AG10803 (cell line): ENCODE measurements at places on chromosomes 6 and 20.
A peak's percentile ranks its signal among the peaks of the same experiment; 100 is the strongest.

- peak; percentile 65 for DNase-seq
These were observed 868 bp downstream of the SRSF3 start for GRCh38 chr6:36594816-36595643.

GRCh38 chr6:134240665-134241431 is 77.1 kb downstream of the SGK1 start:
- no peak for DNase-seq

GRCh38 chr6:28907394-28907793 is 16.4 kb downstream of the TRIM27 start:
- DNase-seq: peak; percentile 68

- peak; percentile 59 for DNase-seq
These were observed 264.3 kb upstream of the PLN start for GRCh38 chr6:118283766-118284165.

DNA sequence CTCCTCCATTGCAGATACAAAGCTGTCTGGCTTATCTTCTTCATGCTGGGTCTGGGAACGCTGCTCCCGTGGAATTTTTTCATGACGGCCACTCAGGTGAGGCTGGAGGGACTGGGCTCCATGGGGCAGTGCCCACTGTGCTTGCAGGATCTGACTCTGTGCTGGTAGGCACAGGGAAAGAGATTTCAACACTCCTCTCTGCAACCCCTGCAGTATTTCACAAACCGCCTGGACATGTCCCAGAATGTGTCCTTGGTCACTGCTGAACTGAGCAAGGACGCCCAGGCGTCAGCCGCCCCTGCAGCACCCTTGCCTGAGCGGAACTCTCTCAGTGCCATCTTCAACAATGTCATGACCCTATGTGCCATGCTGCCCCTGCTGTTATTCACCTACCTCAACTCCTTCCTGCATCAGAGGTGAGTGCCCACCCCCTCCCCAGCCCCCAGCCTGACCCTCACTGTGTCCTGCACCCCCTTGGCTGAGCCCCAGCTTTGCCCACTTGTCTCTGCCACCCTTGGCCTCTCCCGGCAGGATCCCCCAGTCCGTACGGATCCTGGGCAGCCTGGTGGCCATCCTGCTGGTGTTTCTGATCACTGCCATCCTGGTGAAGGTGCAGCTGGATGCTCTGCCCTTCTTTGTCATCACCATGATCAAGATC is 6.1 kb downstream of the SLC29A1 start:
- DNase-seq: no peak

DNA sequence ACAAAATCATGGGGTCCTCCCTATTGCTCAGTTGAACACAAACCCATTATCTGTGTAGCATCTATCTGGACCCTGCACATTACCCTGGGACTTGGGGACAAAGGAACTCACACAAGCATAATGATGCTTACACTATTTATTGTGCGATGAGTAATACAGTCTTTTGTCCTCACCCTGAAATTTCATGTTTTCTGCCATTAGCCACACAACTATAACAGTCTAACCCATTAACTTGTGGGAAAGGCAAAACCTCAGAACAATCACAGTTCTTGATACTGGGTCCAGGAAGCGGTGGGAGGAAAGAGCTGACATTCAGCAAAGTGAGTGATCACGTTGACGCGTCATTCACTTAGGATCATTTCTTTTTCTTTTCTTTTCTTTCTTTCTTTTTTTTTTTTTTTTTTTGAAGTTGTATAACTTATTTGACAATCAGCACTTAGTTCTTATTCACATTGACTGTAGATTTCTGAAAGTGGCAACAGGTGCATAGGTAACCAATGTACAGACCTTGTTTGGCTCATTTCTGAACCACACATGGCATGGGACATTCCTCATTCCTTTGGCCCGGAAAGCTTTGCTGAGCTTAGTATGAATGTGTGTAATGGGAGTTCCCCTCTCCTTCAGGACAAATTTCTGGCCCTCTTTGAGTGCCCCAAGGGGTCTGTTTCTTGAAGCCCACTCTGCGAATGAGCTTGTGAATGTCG is 94.8 kb upstream of the CNKSR3 start:
- no peak for DNase-seq

- peak; percentile 83 for DNase-seq
These were observed 251.9 kb downstream of the UST start for GRCh38 chr6:148998704-148999103.

GRCh38 chr6:9252799-9253198 is 817.5 kb upstream of the SLC35B3 start:
- DNase-seq: no peak

GRCh38 chr6:47250302-47250701 is 59.4 kb downstream of the TNFRSF21 start:
- no peak for DNase-seq

GRCh38 chr6:147226163-147226724 is 22.0 kb downstream of the STXBP5 start:
- no peak for DNase-seq

DNA sequence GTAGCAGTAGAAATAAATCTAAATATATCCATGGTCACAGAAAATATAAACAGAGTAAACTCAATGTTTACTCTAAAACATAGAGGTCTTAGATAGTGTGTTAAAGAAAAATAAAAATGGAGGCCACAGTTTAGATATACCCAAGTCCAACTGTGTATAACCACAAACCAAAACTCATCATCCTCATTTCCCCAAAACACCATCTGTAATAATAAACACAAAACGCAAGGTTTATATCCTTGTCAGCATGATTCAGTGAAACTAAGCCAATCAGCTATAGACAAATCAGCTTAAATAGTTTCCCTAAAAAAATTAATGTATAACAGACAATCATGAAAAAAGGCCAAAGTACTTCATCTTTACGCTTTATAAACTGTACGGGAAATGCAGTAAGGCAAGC is 2.7 kb upstream of the HACE1 start:
- DNase-seq: no peak

DNA sequence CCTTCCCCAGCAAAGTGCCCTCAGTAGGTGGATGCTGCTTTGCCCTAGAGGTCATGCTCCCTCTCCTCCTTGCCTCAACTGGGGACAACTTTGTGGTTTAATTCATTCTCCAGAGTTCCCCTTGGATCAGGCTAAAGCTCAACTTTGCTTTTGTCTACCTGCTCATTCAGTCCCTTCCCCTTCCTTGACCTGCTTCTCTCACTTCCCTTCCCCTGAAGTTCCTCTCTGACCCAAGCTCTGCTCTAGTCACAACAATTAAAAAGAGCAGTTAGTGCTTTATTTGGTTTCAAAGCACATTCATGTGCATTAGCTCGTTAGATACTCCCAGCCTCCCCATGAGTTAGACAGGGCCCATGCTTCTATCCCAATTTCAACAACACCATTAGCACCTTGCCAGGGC is 71.3 kb downstream of the DZANK1 start:
- no peak for DNase-seq

DNA sequence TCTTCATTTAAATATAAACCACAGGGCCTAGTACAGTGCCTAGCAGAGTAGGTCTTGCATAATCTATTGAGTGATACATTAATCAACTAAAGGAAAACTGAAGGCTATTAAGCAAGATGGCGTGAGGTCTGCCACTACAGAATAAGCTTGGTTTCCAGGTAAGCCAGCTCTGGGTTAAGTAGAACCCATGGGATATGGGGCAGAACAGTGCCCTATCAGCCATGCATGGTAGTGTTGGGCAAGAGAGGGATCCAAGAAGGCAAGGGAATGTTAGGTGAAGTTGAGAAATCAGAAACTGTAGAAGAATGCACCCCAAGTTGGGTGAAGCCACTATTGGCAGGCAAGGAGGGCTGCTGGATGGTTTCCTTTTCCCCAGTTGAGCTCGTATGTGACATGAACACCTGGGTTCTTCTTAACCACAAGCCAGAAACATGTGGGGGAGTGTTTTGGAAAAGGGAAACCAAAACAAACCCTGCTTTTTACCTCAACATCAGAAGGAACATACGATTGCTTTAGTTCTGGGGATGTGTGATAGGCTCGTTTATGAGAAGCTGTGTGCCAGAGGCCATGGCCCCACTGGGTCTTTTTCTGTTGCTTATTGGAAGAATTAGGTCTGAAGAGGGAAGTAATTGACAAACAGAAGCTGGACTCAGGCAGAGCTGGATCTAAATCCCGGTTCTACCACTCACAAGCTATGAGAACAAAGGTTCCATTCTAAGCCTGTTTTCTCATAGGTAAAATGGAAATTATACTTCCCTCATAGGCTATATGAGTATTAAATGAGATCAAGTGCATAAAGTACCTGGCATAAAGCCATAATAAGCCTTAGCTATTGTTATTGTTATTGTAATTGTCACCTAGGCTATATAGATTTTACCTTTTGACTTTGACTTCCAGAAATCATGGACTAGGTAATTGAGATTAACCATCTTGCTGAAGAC is 33.5 kb downstream of the NEDD9 start:
- DNase-seq: peak; percentile 63

GRCh38 chr20:35329435-35330139 is 37.4 kb upstream of the FAM83C start:
- peak; percentile 39 for DNase-seq

DNA sequence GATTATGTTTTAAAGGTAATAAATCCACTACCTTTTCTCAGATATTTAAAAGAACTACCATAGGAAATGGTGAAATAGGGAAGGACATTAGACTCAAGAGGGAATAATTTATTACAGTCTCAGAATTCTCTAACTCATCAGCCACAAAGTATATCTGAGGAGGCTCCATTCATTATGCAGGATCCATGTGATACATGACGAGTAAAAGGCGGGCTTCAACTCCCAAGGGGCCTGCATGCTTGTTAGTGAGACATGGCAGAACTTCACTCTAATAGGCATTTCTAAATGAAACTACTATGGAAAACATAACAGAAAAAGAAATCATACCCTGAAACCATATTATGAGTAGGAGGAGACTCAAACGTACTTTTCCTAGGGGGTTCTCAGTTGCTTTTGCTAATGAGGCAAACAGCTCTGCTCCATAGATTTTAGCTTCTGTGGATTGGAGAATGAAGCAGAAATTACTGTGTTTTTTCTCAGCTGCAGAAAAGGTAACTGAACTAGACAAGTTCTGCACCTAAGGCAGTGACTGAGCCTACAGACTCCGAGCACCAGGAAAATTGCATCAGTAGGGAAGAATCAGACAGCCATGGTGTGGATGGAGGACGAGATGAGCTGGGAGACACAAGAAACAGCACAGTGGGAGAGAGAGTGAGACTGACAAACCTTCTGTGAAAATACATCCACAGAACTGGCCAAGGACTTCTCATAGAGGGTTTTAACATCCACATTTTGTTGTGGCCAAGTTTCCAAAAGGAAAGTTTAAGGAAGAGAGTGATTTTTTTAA is 254.6 kb upstream of the PRDM1 start:
- no peak for DNase-seq

DNA sequence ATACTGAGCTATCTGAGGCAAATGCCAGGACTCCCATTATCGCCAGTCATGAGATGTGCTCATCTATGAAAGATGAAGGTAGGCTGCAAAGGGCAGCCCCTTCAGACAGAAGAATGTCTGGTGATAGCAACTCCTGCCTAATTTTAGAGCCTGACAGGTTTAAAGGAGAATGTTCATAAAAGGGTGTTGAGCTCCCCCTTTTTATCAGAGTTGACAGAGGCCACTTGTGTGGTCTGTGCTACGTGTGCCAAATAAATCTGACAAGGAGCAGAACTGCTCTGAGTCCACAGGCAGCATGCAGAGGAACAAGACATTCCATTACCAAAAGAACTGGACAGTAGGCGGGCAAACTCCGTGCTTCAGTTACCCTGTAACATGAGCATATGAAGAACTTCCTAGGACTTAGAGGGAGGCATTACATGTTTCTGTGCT is 101.8 kb downstream of the PREP start:
- DNase-seq: peak; percentile 34

GRCh38 chr6:13065581-13065980 is 262.8 kb downstream of the TBC1D7 start:
- DNase-seq: peak; percentile 66

- DNase-seq: no peak
These were observed 67.8 kb upstream of the CITED2 start for GRCh38 chr6:139442188-139442671.

DNA sequence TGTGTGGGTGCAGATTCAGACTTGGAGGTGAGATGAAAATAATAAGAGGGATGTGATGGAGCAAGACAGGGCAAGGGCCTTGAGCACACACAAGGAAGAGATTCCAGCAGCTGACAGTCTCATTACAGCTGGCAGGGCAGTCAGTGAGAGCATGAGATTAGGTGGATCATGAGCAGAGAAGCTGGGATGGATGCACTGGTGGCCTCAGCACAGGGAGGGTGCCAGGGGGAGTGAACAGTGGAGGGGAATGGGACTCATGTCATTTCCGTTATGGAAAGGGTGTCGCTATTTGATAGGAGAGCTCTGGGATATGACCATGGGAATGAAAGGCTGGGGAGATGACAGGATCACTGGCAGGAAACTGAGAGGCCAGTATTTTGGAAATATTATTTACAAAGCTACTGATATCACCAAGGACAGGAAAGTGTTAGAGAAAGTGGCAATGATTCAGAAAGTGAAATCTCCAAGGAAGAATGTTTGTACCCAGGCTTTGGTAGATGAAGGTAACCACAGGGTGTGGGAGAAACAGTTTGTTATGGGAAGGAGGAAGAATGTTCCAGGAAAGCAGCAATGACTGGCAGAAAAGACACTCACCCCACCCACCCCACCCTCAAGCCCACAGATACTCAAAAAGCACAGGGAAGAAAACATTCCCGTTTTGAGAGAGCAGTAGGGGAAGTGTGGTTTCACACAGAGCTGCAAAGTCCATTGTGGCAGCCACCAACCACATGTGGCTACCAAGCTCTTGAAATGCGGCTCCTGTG is 214.7 kb upstream of the PROKR2 start:
- DNase-seq: peak; percentile 72

DNA sequence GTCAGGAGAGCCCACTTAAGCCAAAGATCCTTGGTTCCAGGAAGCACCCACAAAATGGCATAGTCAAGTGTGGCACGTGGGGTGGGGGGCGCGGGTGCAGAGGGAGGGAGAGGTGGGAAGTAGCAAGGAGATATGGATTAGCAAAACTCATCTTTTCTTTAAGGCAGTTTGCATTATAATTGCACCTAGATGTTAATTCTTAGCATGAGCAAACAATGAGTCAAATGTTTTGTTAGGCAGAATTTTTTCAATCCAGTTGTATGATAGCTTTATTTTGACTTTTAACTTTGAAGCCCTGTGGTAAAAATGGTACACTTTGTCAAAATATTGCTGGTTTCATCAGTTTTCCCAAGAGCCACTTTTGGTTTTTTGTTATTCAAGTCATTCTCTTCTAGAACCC is 15.0 kb downstream of the SCAND1 start:
- DNase-seq: no peak

- no peak for DNase-seq
These were observed 241.6 kb upstream of the RUNX2 start for GRCh38 chr6:45086360-45087084.
